Aorta (tissue), 5 donors: ENCODE measurements at places on chromosomes 4 and X. TPM values are rescaled to one million over a fixed set of nuclear protein-coding genes. Genes with fewer than 3 reads are reported as not detected.

DNA sequence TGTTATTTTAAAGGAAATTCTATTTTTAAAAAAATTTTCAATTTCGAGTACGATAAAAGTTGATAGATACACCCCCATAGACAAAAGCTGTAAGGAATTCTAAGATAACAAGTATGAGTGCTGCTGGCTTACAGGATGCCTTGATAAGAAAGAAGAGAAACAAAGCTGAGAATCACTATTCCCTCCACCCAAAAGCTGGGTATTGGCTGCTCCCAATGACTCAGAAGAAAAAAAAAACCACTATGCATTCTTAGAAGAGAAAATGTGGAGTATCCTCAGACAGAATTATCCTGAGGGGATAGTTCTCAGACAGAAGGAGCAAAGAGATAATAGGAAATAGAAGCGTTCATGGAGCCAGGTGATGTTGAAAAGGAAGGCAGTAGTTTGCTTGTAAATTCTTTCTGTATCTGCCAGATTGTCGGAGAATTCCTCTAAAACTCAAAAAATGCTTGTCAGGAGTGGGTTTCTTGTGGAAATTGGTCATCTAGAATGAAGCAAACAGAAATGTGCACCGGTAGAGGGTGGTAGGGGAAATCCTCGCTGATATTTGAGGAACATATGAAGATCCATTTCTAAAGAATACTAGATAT lies 217.5 kb upstream of the ADAMTS3 start:
- DNase-seq = no peak
- no peaks in the 10 kb centered on the region for H3K36me3 ChIP-seq
- no peak overlapping the region for H3K27ac ChIP-seq
- H3K4me3 ChIP-seq = no peak overlapping the region
- H3K27me3 ChIP-seq = no peaks in the 10 kb centered on the region

GRCh38 chr4:184370711-184371389 lies 103.5 kb downstream of the IRF2 start:
- H3K4me1 ChIP-seq = no peaks in the 10 kb centered on the region
- H3K27me3 ChIP-seq = no peaks in the 10 kb centered on the region
- H3K27ac ChIP-seq = no peak overlapping the region
- H3K4me3 ChIP-seq = no peak overlapping the region

- no peak overlapping the region for H3K4me3 ChIP-seq
- H3K27ac ChIP-seq = no peak overlapping the region
- DNase-seq = no peak
- no peaks in the 10 kb centered on the region for H3K4me1 ChIP-seq
- H3K27me3 ChIP-seq = no peaks in the 10 kb centered on the region
Observed at GRCh38 chr4:168796362-168797106, 213.5 kb downstream of the CBR4 start.

- H3K27me3 ChIP-seq = no peaks in the 10 kb centered on the region
- no peaks in the 10 kb centered on the region for H3K4me1 ChIP-seq
- no peak for DNase-seq
- no peak overlapping the region for H3K4me3 ChIP-seq
Observed at GRCh38 chrX:129323115-129323514, 200.2 kb downstream of the SMARCA1 start.

DNA sequence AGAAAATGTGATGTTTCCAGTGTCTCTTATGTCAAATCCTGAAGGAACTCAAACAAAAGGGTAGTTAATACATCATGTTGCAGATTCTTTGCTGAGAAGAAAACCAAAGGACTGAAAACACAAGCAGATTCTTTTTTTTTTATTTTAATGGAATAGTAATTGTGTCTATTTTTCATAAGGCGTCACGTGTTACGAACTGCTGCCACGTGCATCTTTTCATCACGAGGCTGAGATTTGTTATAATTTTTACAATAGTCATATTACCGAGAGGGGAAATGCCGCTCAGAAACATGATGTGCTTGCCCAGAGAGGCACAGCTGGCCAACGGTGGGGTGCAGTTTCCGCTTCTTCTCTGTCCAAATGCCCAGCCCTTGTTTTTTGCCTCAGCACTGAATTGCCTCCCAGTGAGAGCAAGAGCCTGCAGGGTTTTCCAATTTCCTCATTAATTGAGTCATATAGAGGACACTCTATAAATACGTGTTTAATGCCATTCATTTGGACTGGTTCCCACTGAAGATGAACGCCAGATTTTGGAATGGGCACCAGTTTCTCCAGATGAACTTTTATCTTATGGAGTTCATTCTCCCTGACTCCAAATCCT lies 225.3 kb downstream of the STK32B start:
- no peak overlapping the region for H3K27ac ChIP-seq
- no peaks in the 10 kb centered on the region for H3K36me3 ChIP-seq
- H3K4me1 ChIP-seq = no peaks in the 10 kb centered on the region
- no peaks in the 10 kb centered on the region for H3K27me3 ChIP-seq
- H3K4me3 ChIP-seq = no peak overlapping the region

DNA sequence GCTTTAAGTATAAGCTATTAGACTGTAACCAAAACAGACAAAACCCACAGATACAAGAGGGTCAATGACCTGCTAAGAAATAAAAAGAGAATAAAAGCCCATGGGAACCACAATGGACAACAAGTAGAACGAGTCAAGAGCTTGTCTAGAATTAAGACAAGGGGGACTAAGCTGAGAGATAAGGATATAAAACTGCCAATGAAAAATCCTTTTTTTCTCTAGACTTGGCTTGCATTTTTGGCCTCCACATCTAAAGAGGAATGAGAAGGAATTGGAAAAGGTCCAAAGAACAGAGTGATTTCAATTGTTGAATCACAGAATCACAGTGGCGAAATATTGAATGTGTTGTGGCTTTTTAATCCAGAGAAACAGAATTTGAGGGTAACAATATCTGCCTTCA lies 135.7 kb downstream of the QDPR start:
- no peak overlapping the region for H3K4me3 ChIP-seq
- DNase-seq = no peak
- no peaks in the 10 kb centered on the region for H3K27me3 ChIP-seq
- no peaks in the 10 kb centered on the region for H3K36me3 ChIP-seq

DNA sequence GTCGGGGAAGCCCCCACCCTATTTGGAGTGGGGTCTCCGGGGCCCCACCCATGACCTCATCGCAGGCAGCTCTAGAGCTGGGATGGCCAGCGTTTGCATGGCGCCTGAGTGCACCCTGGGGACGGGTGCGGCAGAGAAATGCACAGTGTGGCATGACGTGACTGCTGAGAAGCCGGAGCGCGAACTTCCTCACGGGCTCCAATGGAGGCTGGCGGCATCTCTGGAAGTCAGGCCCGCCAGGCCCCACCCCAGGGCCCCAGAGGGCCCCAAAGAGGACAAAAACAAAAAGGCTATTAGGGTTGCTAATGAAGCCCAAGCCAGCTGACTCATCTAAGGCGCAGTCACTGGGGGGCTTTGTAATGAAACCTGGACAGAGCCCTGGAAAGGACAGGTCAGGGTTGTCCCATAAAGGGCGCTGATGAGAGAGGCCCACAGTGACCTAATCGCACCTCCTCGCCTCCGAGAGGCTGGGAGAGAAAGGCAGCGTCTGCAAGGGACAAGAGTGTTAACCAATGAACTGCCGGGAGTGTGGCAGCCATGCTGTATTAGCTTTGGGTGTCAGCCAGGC lies 86.0 kb upstream of the C1QTNF7 start:
- no peaks in the 10 kb centered on the region for H3K27me3 ChIP-seq
- H3K4me1 ChIP-seq = peaks cover 2% of the 10 kb centered on the region
- no peak for DNase-seq
- H3K4me3 ChIP-seq = no peak overlapping the region

GRCh38 chr4:21915761-21916160 lies 32.8 kb downstream of the KCNIP4 start:
- no peak for DNase-seq
- H3K4me3 ChIP-seq = no peak overlapping the region
- no peaks in the 10 kb centered on the region for H3K4me1 ChIP-seq
- H3K36me3 ChIP-seq = no peaks in the 10 kb centered on the region
- H3K27me3 ChIP-seq = no peaks in the 10 kb centered on the region

DNA sequence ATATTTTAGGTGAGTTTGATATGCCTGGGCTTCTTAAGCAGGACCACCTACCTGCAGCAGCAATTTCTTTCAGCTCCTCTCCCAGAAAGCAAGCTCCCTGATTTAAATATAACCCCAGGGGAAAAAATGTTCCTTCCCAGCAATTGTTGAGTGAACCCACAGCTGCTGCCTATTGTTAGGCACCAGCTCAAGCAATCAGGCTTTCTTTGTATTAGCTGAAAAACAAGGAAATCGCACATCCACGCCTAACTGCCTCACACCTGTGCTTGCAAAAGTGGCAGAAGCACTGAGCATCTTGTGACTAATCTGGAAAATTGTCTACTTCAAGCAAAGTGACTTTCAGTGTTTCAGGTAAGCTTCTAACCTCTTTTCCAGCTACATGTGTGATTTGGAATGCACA lies 432.2 kb downstream of the SMARCA1 start:
- H3K36me3 ChIP-seq = no peaks in the 10 kb centered on the region
- H3K27ac ChIP-seq = no peak overlapping the region
- no peaks in the 10 kb centered on the region for H3K4me1 ChIP-seq
- no peak for DNase-seq
- no peak overlapping the region for H3K4me3 ChIP-seq

DNA sequence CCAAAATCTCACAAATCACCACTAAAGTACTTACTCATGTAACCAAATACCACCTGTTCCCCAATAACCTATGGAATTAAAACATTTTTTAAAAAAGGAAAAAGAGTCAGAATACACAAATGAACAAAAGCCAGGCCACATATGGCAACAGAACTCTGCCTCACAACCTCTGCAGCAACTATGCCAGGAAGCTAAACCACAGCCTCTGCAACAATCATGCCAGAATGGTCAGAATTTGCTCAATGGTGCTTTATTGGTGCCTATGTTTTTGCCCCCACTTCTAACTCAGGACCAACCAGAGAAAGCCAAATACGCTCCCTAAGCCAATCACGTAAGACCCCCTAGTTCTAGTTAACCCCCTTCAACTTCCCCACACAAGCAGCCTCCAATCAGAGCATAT lies 69.6 kb downstream of the HOPX start:
- no peaks in the 10 kb centered on the region for H3K36me3 ChIP-seq
- H3K27me3 ChIP-seq = no peaks in the 10 kb centered on the region
- no peak for DNase-seq
- no peak overlapping the region for H3K27ac ChIP-seq

DNA sequence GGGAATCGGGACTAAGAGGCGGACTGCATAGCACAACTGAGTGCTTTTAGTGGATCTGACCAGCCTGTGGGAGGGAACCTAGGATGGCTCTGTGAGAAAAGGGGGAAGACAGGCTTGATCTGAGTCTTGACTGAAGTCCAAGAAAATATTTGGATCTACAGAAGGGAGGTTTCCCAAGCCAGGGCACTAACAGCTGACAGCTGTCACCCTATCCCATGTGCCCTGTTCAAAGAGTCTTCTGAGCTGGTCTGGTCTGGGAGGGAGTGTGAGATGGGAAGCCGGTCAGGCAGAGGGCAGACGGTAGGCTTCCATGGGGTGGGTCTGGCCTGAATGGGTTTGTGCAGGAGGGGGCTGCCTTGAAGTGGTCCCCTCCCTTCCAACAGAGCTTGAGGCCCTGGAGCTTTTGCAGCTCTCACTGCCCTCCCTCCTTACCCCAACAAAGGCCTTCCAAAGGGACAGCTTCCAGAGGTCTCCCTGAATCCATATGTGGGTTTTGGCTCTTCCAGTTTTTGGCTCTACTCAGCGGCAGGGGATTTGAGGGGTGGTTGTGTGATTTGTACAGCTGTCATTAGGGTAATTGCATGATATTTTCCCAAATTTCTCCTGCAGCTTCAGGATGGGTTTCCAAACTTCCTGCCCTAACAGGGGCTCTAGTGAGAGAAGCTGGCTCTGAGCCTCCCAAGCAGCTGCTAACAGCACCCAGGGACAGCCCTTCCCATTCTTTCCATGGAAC lies 643.7 kb downstream of the BCOR start:
- no peaks in the 10 kb centered on the region for H3K27me3 ChIP-seq
- H3K4me3 ChIP-seq = no peak overlapping the region
- H3K4me1 ChIP-seq = no peaks in the 10 kb centered on the region
- no peak for DNase-seq
- no peaks in the 10 kb centered on the region for H3K36me3 ChIP-seq
- no peak overlapping the region for H3K27ac ChIP-seq

- no peak for DNase-seq
- no peaks in the 10 kb centered on the region for H3K36me3 ChIP-seq
- no peaks in the 10 kb centered on the region for H3K4me1 ChIP-seq
- no peak overlapping the region for H3K27ac ChIP-seq
- H3K27me3 ChIP-seq = no peaks in the 10 kb centered on the region
Observed at GRCh38 chr4:53987761-53988171, 76.6 kb downstream of the CHIC2 start.

The ITIH6 gene
- not detected for total RNA-seq

The PNCK gene
- 4.3 TPM for total RNA-seq

The NSUN7 gene
- 6.8 TPM for total RNA-seq

The CPE gene
- 417 TPM for total RNA-seq

The TBC1D8B gene
- 20.7 TPM for total RNA-seq

The DCAF8L2 gene
- total RNA-seq = not detected

The RBM46 gene
- not detected for total RNA-seq

The TKTL2 gene
- total RNA-seq = not detected

The PAGE5 gene
- total RNA-seq = not detected

The FOXR2 gene
- not detected for total RNA-seq

The FRMD7 gene
- total RNA-seq = 0.18 TPM
